ENCODE measurements at places on chromosomes 11 and 22.
A peak's percentile ranks its signal among the peaks of the same experiment; 100 is the strongest.

DNA sequence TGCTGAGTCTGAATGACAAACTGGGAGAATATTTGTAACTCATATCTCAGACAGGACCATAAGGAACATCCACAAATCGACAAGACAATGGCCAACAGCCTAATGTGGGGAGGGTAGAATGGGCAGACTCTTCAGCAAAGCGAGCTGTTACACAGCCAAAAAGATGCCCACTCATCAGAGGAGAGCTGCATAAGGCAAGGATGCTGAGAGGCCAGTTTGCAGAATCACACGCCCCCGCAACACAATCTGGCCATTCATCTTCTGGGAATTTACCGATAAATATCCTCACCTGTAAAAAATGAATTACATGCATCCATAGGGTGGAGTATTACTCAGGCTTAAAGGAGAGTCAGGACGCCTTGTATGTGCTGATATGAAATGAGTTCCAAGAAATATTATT, 57.5 kb upstream of the SLC22A12 start:
- no peak for DNase-seq

- no peak for DNase-seq
These were observed 81.4 kb upstream of the GRIK4 start for GRCh38 chr11:120430146-120430545.

- no peak for DNase-seq
These were observed 1398.8 kb downstream of the TBC1D22A start for GRCh38 chr22:48161298-48161697.

GRCh38 chr11:118503216-118503615, 24.1 kb upstream of the TTC36 start:
- DNase-seq = no peak

DNA sequence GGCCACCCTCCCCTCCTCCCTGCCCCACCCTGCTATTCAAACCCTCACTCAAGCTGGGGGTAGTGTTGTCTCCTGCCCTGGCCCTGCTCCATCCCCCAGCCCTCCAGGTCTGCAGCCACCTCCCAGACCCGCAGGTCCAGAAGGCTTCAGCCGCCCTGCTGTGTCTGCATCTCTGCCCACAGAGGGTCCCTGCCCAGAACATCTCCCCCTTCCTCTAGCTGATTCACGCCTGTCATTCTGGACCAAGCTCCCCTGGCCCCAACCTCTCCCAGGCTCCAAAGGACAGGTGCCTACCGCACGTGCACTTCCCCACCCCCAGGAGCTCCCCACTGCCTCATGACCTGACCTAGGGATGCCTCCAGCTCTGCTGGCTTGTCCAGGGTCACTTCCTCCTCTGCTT, 16.0 kb upstream of the SHISAL1 start:
- DNase-seq = no peak

DNA sequence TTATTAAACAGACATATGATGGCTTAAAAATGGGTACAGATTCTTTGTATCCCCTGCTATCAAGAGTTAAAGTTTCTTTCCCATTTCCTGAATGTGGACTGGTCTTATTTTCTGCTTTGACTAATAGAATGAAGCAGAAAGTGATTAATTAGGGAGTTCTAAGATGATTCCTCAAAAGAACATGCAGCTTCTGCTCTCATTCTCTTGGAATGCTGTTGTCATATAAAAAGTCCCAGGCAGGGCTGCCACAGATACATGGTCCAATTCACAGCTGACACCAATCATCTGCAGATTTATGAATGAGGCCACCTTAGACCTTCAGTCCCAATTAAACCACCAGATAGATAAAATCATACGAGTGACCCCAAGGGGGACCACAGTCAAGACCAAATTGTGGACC, 844.5 kb upstream of the RAG2 start:
- DNase-seq = no peak

- no peak for DNase-seq
These were observed 104.3 kb downstream of the GAB2 start for GRCh38 chr11:78313181-78313795.

DNA sequence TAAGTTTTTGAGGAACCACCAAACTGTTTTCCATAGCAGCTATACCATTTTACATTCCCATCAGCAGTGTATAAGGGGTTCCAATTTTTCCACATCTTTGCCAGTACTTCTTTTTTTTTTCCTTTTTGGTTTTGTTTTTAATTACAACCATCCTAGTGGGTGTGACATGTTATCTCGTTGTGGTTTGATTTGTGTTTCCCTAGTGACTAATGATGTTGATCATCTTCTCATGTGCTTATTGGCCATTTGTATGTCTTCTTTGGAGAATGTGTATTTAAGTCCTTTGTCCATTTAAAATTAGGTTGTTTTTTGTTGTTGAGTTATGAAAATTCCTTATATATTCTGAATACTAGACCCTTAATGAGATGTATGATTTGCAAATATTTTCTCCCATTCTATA, 59.3 kb downstream of the STIM1 start:
- DNase-seq = no peak

- DNase-seq = no peak
These were observed 72.8 kb upstream of the CCND1 start for GRCh38 chr11:69567951-69568808.

DNA sequence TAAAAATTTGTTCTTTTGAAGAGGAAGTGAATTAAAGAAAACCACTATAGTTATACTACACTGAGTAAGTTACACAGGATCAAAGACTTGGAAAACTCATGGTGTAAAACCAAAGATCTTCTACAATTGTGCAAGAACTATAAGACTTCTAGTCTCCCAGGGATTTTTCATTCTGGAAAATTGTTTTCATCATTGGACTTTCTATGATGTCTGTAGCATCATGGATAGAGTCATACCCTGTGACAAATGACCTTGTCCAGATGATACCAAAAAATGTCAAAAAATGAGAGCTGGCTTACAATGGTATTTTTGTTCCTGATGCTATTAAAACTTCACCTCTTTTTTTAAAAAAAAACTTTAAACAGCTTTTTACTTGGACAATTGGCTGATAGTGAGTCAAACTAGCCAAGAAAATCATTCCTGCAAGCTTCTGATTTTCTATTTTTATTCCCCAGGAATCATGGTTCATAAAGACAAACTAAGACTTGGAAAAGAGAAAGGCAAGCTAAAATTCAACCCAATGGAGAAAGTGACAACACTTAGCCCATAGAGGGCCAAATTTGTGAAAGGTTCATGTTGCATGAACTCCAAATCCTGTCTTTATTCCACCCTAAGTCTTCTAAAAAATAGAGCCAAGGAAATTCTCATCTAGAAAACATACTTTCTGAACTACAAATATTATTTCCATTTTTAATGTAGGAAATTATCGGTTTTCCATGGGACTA, 30.7 kb downstream of the ME3 start:
- DNase-seq = no peak

DNA sequence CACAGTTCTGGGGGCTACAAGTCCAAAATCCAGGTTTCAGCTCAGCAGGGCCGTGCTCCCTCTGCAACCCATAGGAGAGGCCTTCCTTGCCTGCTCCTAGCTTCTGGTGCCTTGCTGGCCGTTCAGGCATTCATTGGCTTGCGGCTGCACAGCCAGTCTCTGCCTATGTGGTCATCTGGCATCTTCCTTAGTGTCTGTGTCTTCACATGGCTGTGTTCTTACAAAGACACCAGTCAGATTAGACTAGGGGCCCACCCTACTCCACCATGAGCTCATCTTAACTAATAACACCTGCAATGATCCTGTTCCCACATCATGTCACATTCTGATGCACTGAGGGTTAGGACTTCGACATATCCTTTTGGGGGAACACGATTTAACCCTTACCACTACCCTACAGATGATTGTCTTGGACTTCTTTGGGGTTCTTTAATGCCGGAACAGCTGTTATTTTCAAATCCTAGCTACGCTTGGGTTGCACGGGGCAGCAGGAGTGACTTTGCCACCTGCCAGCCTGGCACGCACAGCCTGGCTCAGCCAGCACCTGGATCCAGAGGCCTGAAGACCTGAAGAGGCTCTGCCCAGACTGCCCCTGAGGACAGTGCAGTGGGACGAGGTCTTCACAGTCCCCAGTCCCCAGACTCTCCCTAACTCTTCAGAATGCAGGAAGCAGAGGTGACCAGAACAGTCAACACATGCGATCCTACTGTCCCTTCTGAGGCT, 7.7 kb upstream of the NEAT1 start:
- DNase-seq = no peak

DNA sequence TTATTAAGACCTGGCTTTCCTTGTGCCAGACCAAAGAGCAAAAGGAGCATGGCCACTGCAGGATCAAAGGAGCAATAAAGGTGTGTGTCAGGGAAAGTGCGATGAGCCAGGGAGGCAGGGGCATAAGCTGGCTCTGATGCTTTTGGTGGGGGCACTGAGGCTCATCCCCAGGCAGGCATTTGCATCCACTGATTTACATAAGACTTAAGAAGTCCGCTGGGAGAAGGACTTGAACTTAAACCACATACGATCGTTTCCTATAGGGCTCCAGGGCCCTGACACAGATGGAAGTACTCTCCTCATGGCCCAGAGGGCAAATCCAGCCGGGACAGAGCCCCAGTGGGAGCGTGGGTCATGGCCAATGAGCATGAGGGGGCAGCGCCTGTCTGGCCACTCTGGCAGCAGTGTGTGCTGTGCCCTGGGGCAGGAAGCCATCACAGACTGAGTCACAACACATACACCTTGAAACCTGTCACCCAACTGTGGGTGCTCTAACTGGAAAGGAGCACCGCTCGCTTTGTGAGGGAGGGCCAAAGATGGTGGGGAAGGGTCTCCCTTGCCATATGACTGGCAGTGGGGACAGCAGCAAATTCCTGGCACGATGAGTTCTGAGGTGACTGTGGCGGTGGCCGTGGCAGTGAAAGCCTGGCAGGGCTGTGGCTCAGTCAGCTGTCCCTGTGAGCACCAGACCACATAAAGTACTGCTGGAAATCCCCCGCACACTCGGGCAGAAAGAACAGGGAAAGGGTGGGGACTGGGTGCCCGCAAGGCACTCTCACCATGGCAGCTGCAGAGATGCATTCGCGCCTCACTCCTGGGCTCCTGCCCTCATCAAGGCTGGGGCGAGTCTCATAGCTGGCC, 79.4 kb upstream of the LMO1 start:
- no peak for DNase-seq

DNA sequence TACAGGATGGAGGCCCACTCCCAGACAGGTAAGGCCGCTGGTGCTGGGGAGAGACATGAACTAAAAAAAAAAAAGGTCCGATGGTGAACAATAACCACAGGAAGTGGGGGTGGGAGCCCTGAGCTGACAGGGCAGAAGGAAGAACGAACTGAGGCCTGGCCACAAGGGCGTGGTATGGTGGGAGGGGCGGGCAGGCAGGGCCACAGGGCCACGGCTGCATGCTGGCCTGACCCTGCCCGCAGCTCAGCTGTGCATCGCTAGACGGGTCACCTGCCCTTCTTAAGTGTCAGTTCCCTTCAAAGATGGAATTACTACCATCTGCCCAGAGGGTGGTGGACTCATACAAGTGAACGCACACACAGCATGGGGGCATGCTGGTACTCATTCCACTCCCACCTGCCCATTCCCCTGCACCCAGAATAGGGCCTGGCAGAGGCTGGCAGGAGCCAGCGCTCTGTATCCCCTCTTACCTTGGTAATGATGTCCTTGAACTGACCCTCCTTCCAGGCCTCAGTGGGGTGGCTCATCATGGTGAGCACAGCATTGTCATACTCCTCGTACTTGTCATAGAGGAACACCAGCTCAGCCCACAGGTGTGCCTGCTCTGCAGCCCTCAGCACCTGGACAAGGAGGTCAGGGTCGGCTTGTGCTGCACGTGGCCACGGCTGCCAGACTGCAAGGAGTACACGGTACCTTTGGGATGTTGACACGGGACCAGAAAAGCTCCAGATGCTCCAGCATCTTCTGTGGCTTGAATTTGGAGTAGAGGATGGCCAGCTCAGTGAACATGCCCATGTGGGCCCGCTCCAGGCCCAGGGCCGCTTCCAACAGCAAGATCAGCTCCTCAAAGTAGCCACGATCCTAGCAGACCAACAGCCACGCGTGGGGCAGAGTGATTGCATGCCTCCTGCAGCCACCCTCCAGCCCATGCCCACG, 17.5 kb upstream of the SLC25A1 start:
- no peak for DNase-seq

GRCh38 chr11:12126344-12127019, 16.1 kb downstream of the MICAL2 start:
- no peak for DNase-seq

- no peak for DNase-seq
These were observed 116.9 kb downstream of the SIK3 start for GRCh38 chr11:116981266-116981885.

- no peak for DNase-seq
These were observed 5.7 kb downstream of the LRP4 start for GRCh38 chr11:46912526-46913150.

DNA sequence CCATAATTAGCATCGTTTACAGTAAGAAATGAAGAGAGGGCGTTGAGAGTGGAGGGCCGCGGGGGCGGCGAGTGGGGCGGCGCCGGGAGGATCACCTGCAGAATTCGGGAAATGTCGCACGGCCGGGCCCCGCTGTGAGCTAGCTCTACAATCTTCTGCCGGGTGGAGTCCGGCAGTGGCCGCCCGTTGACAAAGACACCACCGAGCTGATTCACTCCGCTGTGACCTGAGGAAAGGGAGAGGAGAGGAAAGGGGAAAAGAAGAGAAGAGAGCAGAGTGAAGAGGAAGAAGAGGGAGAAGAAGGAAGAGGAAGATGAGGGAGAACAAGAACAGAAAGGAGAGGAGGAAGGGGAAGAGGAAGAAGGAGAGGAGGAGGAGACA, 8.5 kb downstream of the PAX6 start:
- no peak for DNase-seq

DNA sequence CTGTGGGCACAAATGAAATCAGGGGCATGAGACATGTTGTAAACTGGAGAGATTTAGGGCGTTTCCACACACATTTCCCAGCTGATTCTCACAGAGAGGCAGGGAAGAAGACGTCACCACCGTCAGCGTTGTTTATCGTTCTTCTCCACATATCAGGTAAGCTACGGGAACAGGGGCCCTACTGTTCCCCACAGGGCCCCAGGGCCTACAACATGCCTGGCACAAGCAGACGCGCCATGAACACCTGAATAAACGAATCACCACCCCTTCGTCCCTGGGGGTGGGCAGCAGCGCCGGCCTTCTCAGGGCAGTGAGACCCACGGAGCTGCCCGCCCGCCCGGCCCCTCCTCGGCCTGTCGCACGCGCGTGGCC, 342 bp downstream of the EFCAB6 start:
- DNase-seq = no peak

DNA sequence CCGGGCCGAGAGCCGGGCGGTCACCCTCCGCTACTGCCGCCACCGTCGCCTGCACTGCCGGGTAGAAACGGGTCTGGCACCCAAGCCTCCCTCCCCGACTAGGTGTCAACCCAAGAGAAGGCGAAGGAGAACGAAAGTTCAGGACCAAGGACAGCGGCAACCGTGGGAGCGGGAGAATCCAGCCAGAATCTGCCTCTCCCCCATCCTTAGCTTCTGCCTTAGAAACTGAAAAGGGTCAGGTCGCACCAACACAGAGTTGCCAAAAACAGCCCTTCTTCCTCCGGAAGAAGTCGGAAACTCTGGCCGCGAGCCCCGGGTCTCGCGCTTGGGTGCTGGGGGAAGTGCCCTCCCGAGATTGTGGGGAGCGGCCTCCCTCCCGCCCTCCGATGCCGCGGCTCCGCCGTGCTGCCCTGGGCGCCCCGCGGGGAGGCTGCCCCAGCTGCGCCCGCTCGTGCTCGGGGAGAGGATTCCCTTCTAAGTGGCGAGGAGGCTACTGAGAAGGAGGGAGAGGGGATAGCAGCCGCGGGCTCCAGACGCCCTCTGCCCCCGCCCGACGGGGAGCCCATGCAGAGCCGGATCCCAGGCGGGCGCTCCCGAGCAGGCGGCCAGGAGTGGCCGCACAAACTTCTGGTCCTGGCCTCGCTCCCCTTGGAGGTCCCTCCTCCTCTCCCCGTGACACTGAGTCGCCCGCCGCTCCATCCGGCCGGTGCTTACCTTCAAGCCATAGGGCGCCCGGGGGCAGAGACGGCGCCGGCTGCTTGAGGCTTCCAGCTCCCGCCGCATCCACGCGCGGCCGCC, 637 bp downstream of the DRD2 start:
- DNase-seq = peak; percentile 37
